Spinal cord (tissue), 10 donors: ENCODE measurements at places on chromosomes 1 and 21. TPM values are rescaled to one million over a fixed set of nuclear protein-coding genes. Genes with fewer than 3 reads are reported as not detected.

- H3K4me1 ChIP-seq: no peaks in the 10 kb centered on the region
- H3K4me3 ChIP-seq: no peak overlapping the region
- no peak overlapping the region for H3K27ac ChIP-seq
- no peaks in the 10 kb centered on the region for H3K36me3 ChIP-seq
Observed at GRCh38 chr1:33764149-33764548, 99.7 kb upstream of the HMGB4 start.

- no peak for DNase-seq
- H3K4me1 ChIP-seq: peaks cover 7% of the 10 kb centered on the region
- no peak overlapping the region for H3K4me3 ChIP-seq
- no peak overlapping the region for H3K27ac ChIP-seq
- no peaks in the 10 kb centered on the region for H3K36me3 ChIP-seq
- no peaks in the 10 kb centered on the region for H3K27me3 ChIP-seq
Observed at GRCh38 chr1:229883504-229884200, 183.4 kb upstream of the GALNT2 start.

DNA sequence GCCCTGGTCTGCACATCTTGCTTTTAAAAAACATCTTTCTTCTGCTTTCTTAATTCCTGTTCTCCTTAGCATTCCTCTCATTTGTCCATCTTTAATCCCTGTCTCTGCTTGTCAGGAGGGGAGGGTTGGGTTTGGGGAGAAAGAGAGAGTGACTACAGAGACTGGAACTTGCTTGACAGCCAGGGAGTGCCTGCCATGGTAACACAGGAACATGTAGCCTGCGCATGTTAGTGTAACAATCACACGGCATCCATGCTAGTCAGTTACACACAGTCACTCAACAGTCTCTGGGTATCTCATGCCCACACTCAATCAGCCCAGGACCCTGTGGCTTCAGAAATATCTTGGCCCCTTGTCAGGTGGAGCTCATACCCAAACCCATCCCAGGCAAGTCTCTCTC, 818 bp upstream of the TFAP2E start:
- DNase-seq: no peak
- H3K27me3 ChIP-seq: peaks cover 69% of the 10 kb centered on the region
- peaks cover 20% of the 10 kb centered on the region for H3K36me3 ChIP-seq
- H3K4me1 ChIP-seq: peaks cover 28% of the 10 kb centered on the region
- no peak overlapping the region for H3K27ac ChIP-seq

DNA sequence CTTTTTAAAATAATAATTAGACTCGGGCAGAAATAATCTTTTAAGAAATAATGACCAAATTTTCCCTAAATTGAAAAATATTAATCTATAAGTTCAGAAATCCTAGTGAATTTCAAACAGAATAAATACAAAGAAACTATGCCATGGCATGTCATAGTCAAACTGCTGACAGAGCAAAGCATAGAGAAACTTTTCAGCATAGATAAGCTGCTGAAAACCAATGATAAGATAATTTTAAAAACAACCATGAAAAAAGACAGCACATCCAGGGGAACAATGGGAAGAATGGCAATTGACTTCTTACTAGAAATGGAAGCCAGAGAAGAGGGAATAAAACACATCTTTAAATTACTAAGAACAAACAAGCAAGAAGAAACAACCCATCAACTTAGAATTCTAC, 19.8 kb downstream of the CD1D start:
- H3K36me3 ChIP-seq: no peaks in the 10 kb centered on the region
- H3K4me3 ChIP-seq: no peak overlapping the region
- H3K4me1 ChIP-seq: no peaks in the 10 kb centered on the region
- no peak overlapping the region for H3K27ac ChIP-seq

DNA sequence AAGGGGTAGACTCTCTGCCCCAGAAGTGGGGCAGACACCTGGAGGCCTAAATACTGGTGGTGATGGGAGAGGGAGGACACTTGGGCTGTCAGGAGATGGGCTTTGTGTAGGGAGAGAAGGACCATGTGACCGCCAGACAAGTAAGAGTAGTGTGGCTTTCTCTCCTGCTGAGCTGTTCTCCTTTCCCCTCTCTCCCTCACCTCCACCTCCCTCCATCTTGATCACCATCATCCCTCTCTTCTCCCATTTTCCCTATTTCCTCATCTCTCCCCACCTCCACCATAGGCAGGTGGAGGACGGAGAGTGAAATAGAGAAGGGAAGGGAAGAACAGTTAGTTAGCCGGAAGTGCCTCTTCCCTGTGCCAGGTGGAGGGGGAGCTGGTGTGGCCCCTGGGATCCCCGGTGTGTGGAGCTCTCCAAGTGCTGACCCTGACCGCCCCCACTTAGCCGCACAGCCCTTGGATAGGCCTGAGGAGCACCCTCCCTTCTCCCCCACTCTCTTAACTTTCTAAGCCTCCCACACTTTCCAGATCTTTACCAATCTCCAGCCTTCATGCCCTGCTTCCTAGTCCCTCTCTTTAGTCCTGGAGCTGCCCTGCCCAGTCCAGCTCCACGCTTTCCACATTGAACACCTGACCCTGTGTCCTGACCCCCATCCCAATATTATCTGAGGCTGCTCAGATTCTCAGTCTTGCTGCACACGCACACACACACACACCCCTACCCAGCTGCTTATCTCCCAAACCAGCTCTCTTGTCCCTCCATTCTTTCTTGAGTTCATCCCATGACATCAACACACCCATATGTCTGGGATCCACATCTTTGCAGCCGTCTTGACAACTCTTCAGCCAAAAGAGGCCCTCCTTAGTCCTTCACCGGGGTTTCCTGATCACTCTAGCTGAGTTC, 1.5 kb downstream of the CELF3 start:
- H3K4me1 ChIP-seq: peaks cover 80% of the 10 kb centered on the region
- DNase-seq: no peak
- peak overlapping the region; percentile 40 for H3K4me3 ChIP-seq
- peaks cover 18% of the 10 kb centered on the region for H3K36me3 ChIP-seq

- peaks cover 5% of the 10 kb centered on the region for H3K36me3 ChIP-seq
- no peak for DNase-seq
- H3K27ac ChIP-seq: no peak overlapping the region
Observed at GRCh38 chr1:23288201-23288600, 55.9 kb downstream of the HNRNPR start.

- DNase-seq: no peak
- H3K36me3 ChIP-seq: peaks cover 75% of the 10 kb centered on the region
- H3K27me3 ChIP-seq: no peaks in the 10 kb centered on the region
- H3K4me3 ChIP-seq: no peak overlapping the region
- H3K4me1 ChIP-seq: peaks cover 32% of the 10 kb centered on the region
Observed at GRCh38 chr1:22123901-22124404, 18.9 kb downstream of the WNT4 start.

DNA sequence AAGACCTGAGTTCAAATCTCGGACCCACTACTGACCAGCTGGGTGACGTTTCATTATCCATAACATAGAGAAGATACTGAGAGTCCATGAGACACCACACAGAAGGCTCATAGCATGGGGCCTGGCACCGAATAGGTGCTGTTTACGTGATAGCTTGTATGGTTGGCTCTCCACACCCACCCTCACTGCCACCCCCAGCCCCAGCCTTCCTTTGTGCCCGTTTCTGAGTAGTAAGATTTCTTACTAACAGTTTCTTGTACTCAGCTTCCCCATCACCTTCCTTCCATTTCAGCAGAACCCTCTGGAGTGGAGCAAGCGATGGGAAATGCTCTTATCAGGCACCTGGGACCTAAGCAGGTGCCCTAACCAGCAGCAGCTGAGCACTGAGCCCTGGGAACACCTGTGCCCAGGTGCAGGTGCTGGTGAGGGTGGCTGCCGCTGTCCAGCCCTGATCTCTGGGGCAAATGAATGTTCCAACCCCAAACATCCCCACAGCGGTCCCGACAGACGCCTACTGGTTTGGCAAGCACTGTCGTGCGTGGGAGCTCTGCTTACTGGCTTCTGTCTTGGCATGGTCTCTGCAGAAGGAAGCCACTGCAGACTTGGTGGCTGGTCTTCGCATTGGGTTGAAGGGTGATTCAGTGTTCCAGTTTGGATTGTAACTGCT, 225.4 kb downstream of the CAMTA1 start:
- H3K36me3 ChIP-seq: peaks cover 16% of the 10 kb centered on the region
- H3K4me3 ChIP-seq: no peak overlapping the region
- H3K27me3 ChIP-seq: no peaks in the 10 kb centered on the region
- H3K4me1 ChIP-seq: peaks cover 6% of the 10 kb centered on the region

DNA sequence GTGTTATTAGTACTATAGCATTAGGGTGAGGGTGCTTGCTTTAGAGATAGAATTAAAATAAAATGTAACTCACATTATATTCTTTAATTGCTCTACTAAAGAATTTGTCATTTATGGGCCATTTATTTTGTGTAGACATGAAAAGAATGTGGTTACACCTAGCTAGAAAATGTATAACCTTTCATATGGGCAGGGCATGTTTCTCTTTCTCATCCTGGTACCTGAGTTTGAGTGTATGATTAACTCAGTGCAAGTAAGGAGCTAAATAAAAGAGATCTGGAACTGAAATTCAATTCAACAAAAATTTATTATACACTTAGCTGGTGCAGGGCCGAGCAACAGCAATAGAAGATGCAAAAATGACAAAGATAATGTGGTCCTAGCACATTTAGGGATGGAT, 47.4 kb downstream of the MAP3K7CL start:
- H3K4me1 ChIP-seq: no peaks in the 10 kb centered on the region
- no peak overlapping the region for H3K4me3 ChIP-seq
- H3K27me3 ChIP-seq: no peaks in the 10 kb centered on the region
- no peaks in the 10 kb centered on the region for H3K36me3 ChIP-seq

GRCh38 chr1:41738475-41738874, 180.2 kb downstream of the HIVEP3 start:
- no peaks in the 10 kb centered on the region for H3K27me3 ChIP-seq
- H3K27ac ChIP-seq: no peak overlapping the region
- no peak for DNase-seq
- H3K4me1 ChIP-seq: peaks cover 47% of the 10 kb centered on the region
- no peaks in the 10 kb centered on the region for H3K36me3 ChIP-seq

GRCh38 chr1:93847811-93848288, 31.2 kb downstream of the DNTTIP2 start:
- peaks cover 16% of the 10 kb centered on the region for H3K4me1 ChIP-seq
- no peaks in the 10 kb centered on the region for H3K36me3 ChIP-seq
- peak overlapping the region; percentile 99 for H3K27ac ChIP-seq

DNA sequence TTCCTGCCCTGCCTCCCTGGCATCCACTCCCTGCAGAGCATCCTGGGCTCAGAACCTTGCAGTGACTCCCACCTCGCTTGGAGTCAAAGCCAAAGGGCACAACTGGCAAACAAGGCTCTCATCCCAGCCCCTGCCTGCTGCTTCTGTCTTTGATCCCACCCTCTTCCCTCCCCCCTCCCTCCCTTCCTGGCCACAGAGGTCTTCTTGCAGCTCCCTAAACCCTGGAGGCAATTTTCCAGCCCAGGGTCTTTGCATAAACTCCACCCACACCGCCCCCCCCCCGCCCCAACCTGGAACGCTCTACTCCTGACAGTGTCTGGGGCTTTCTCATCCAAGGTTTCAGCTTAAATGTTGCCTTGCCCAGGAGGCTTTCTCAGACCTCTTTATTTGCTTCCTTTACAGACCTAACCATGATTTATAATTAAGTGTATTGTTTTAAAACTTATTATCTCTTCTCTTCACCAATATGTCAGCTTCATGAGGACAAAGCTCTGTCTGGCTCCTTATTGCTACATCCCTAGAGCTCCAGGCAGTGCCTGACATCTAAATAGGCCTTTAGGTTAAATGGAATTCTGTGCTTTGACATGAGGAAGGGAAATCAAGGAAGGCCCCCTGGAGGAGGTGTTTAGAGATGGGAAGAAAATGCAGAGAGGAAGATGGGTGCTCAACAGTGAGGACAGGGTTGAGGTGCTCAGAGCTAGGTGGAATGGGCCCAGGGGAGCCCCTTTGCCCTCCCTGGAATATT, 37.7 kb upstream of the PADI1 start:
- no peak overlapping the region for H3K27ac ChIP-seq
- no peaks in the 10 kb centered on the region for H3K36me3 ChIP-seq
- H3K4me1 ChIP-seq: peaks cover 3% of the 10 kb centered on the region

GRCh38 chr21:42748620-42749176, 95.3 kb downstream of the PDE9A start:
- peaks cover 74% of the 10 kb centered on the region for H3K36me3 ChIP-seq
- DNase-seq: no peak
- H3K27me3 ChIP-seq: no peaks in the 10 kb centered on the region
- no peak overlapping the region for H3K4me3 ChIP-seq
- H3K27ac ChIP-seq: peak overlapping the region; percentile 5

DNA sequence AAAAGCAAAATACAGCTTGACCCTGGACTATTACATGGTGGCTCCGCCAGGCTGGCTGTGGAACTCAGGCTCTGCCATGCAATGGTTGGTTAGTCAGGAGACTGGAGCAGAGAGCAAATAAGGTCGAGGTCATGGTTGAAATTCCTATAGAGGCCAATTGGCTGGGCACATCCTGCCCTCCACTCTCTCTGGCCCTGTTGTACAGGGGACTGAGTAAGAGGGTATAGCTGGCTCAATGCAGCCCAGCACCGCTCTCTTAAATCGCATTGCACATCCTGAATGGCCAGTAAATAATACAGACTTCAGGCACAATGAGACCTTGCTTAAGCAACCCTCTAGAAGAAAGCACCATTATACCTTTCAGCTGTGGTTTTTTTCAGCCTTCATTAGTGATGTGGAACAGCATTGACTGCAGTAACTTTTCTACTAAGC, 59.3 kb upstream of the PPP2R5A start:
- H3K27ac ChIP-seq: no peak overlapping the region
- no peaks in the 10 kb centered on the region for H3K27me3 ChIP-seq
- peaks cover 4% of the 10 kb centered on the region for H3K4me1 ChIP-seq
- H3K36me3 ChIP-seq: no peaks in the 10 kb centered on the region

- no peak for DNase-seq
- no peaks in the 10 kb centered on the region for H3K27me3 ChIP-seq
- no peak overlapping the region for H3K4me3 ChIP-seq
- no peak overlapping the region for H3K27ac ChIP-seq
- peaks cover 70% of the 10 kb centered on the region for H3K36me3 ChIP-seq
Observed at GRCh38 chr21:42735061-42735460, 81.6 kb downstream of the PDE9A start.

GRCh38 chr1:109762821-109763645, 690 bp downstream of the EPS8L3 start:
- H3K4me3 ChIP-seq: no peak overlapping the region
- DNase-seq: no peak
- H3K36me3 ChIP-seq: no peaks in the 10 kb centered on the region
- H3K27ac ChIP-seq: no peak overlapping the region
- peaks cover 8% of the 10 kb centered on the region for H3K4me1 ChIP-seq

Gene LCE2C
- not detected for total RNA-seq

Gene PARS2
- total RNA-seq: 7.5 TPM

Gene CYP4Z1
- total RNA-seq: 1.1 TPM

Gene SLC5A9
- total RNA-seq: 0.10 TPM

Gene HJV
- not detected for total RNA-seq

Gene SYT6
- 12.4 TPM for total RNA-seq
